Skeletal muscle cell (primary cell): ENCODE measurements at places on chromosomes 4 and X.

DNA sequence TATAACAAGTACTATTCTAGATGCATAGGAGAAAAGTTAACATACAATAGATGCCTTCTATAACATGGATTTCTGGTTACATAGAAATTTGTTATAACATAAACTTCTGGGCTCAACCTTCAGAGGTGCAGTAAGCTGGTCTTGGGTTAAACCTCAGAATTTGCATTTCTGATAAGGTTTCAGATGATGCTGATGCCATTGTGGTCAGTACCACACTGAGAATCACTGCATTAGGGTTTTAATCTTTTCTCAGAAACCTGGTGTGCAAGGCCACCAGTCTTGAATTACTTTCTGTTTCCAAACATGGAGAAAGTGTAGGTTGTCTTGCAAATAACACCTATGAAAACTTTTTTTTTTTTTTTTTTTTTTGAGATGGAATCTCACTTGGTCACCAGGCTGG lies 146.2 kb downstream of the SPOCK3 start:
- DNase-seq, result no peak

GRCh38 chr4:123055943-123056342 lies 133.5 kb upstream of the NUDT6 start:
- DNase-seq, result no peak

DNA sequence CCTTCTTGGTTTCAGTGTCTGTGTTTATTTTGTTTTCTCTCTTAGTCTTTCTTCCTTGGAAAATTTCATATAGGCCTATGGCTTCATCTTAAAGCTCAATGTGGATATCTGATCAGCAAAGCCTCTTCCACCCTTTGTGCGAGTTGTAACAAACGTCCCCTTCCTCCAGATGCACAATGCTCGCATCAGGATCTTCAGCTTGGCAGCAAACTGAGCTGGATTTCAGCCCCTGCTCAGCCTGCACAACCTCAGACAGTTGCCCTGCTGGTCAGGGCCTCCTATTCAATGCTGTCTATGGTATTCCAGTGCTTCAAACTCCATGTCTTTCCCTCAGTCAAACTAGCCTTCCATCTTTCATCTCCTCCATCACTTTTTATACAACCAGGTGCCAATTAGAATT lies 309.4 kb downstream of the ARHGAP24 start:
- DNase-seq, result no peak

DNA sequence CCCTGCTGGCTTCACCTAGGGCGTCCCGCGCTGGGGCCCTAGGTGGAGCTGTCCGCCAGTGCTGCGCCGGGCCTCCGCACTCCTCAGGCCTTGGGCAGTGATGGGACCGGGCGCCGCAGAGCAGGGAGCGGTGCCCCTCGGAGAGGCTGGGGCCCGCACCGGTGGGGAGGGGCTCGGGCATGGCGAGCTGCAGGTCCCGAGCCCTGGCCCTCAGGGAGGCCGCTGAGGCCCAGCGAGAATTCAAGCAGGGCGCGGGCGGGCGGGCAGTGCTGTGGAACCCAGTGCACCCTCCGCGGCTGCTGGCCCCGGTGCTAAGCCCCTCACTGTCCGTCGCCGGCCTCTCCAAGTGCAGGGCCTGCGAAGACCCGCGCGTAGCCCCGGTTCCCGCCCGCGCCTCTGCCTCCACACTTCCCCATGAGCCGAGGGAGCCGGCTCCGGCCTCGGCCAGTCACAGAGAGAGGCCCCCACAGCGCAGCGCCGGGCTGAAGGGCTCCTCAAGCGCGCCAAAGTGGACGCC lies 565.1 kb upstream of the NDST4 start:
- DNase-seq, result no peak

DNA sequence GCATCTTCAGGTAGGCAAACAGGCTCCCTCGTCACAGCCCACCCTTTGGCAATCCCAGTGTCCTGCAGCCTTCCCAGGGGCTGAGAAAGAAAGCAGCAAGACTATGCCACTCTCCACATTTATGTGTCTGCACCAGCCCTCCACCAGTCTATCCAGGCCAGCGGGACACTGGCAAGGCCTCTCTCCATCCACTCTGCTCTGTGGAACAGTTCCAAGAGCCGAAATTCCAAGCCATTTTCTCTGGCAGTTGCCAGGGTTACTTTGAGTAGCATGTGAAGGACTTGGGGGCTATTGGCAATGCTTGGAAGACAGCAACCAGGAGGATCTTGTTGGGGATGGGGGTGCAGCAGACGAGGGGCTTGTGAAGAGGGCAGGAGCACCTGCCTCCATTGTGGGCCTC lies 52.1 kb downstream of the TSC22D3 start:
- no peak for DNase-seq

DNA sequence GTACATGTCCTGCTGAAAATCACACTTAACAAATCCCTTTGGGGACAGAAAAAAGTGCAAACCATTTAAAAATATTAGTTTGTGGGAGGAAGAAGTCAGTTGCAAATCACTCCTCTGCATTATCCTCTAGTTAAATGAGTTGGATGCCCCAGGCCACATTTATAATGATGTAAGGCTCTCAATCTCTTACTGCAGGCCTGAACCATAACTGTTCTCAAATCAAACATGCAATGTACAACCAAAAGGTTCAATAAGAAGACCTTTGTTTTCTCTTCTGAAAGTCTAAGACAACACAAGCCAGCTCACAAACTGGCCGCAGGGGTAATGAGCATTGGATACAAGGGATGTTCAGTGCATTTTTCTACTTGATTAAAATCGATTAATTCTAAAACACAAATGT lies 39.7 kb downstream of the IGFBP7 start:
- DNase-seq, result no peak

DNA sequence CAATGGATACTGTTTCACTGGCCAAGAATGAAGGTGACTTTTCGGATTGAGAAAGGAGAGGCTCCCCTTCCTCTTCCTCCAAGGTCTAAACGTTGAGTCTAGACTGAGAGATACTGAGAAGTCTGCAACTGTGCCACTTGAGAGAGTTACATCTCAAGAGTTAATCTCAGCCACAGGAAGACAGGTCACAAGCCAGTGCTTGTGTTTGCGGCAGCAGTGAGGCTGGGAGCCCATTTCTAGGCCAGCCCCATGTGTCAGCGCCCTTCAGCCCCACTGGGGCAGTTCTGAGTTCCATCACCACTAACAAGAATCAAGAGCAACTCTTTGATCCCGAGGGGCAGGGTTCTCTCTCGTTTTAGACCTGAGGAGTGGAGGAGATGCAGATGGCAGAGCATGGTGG lies 7.3 kb upstream of the SEC24D start:
- DNase-seq, result no peak

DNA sequence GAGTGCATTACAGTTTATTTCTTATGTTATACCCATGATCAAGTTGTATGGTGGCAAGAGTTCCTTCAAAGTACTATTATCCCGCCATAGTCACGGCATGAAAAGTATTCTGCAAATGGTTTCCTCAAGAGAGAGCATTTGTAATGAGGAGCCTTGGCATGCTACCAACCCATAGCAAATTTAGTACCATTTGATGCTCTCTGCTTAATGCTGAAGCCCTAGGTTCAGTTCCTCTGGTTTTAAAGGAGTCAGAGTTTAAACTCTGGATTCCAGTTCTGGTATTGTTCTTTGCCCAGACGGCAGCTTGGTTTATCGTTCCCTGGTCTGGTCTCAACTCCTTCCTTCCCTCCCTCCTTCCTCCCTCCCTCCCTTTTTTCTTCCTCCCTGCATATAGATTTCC lies 371.3 kb downstream of the BMPR1B start:
- DNase-seq, result peak; percentile 39

GRCh38 chr4:26877406-26877805 lies 16.8 kb downstream of the STIM2 start:
- no peak for DNase-seq

GRCh38 chr4:127888559-127888958 lies 7.9 kb downstream of the PLK4 start:
- DNase-seq, result no peak

- no peak for DNase-seq
Measured at GRCh38 chr4:42906891-42907759, 14.6 kb downstream of the GRXCR1 start.

DNA sequence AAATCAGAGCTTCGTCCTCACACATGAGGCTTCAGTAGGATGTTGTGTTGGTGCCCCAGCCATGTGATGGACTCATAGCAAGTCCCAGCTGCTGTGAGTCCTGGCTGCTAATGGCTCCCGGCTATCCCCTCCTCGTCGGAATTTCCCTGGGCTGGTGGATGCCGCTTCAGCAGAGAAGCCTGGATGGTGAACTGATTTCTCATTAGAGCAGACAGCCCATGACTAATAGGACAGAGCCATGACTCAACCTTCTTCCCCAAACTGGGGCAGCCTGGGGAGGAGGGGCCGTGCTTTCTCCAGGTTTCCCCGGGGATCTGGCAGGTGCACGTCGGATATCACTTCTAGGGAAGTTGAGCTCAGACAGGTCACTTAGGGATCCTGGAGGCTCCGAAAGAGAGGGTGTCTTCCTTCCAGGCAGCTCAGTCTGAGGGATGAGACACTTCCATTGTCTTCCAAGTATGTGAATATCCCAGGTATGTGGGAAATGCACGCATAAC lies 112.7 kb downstream of the ASMT start:
- no peak for DNase-seq

GRCh38 chrX:30661228-30661627 lies 8.0 kb downstream of the GK start:
- no peak for DNase-seq

DNA sequence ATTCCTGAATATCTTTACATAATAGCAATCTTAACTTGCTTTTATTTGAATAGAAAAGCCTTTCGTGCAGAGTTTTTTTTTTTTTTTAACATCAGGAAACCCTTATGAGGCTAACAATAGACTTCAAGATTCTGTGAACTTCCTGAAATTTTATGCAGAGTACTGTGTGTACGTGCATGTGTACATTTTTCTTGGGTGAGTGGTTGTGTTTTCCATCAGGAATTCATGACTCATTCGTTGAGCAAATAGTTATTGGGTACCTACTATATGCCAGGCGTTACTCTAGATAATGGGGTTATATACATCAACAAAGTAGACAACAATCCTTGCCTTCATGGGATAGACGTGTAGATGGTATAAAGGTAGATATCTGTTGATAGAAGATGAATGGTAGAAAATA lies 59.1 kb downstream of the MRPL1 start:
- DNase-seq, result peak; percentile 83

- DNase-seq, result peak; percentile 48
Measured at GRCh38 chr4:78775303-78776078, 659 bp upstream of the BMP2K start.

GRCh38 chr4:78737035-78737434 lies 39.1 kb upstream of the BMP2K start:
- no peak for DNase-seq

- DNase-seq, result no peak
Measured at GRCh38 chr4:76831711-76832373, 66.1 kb downstream of the SOWAHB start.

DNA sequence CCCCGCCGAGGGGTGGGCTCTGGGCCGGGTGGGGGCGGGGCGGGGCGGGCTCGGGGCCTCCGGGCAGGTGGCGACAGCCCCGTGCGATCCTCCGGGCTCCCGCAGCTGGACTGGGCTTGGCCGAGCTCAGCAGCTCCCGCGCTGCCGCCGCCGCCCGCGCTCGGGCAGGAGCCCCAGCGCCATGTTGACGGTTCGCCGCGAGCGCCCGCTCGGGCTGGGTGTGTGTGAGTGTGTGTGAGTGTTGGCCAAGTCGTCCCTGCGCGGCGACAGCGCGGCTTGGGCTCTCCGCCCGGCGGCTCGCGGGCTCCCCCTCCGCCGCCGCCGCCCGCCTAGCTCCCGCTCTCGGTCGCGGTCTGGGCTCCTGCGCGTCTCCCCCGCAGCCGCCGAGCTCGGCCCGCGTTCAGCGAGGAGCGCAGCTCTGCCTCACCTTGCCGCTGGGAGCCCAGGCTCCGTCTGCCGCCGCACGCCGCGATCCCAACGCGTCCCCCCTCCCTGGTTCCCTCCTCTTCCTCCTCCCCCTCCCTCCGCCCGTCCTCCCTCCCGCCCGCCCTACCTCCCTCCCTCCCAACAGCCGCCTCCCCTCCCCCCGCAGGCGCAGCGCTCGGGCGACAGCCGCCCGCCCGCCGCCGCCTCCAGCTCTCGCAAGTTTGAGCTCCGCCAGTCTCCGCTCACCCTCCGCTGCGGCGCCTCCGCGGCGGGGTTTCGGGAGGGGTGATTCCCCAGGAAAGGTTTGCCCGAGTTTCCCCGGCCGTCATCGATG lies at the start of gene BCOR:
Gene BCOR, minus strand, starts transcription at position 455 of the 760 bp plus-strand sequence. CDS start 20,029 bp downstream, outside the sequence.
- no peak for DNase-seq

- DNase-seq, result no peak
Measured at GRCh38 chrX:121052122-121052521, 4.7 kb downstream of the GLUD2 start.

- no peak for DNase-seq
Measured at GRCh38 chr4:127832585-127832984, 48.1 kb upstream of the PLK4 start.

DNA sequence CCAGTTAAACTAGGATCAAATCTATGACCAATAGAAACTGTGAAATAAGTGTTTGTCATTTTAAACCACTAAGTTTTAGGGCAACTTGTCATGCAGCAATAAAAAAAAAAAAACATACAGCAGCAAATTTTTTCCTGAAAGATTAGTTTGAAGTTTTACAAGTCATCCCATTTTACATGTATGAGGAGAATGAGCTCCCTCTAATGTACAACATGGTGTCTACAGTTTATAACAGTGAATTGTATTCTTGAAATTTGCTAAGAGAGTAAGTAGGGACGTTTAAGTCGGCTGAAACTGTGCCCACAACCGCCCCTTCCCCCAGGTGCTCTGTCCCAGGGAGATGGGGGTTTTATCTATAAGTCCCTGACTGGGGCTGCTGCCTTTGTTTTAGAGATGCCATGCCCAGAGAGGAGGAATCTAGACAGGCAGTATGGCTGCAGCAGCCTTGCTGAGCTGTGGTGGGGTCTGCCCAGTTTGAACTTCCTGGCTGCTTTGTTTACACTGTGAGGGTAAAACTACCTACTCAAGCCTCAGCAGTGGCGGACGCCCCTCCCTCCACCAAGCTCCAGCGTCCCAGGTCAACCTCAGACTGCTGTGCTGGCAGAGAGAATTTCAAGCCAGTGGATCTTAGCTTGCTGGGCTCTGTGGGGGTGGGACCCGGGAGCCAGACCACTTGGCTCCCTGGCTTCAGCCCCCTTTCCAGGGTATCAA lies 499.3 kb upstream of the CT83 start:
- no peak for DNase-seq

DNA sequence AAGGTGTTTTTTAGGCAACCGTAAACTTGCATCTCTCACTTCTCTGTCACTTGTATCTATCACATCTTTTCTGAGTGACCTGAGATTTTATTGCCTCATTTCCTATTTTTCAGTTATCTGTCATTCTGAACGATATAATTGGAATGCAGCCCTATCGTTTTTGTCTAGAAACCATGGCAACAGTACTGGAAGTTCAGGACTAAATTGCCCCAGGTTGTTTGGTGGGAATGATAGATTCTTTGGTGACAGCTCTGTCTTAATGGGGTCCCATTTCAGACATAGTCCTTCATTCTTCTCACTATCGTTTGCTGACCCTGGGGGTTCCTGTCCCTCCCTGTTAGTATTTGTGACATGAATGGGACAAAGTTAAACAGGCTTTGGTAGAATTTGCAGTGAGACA lies 267.7 kb upstream of the GALNT7 start:
- DNase-seq, result no peak

GRCh38 chrX:150765782-150766350 lies 72.7 kb downstream of the MTMR1 start:
- DNase-seq, result no peak
